Activated T-helper 1 cell treated with anti-CD3 and anti-CD28 coated beads, Interleukin-2, amount 50 U/mL, for 16 hours (primary cell): ENCODE measurements at places on chromosomes 5 and 9.
A peak's percentile ranks its signal among the peaks of the same experiment; 100 is the strongest.

- DNase-seq, result no peak
Measured at GRCh38 chr5:110477911-110478310, 248.6 kb downstream of the TMEM232 start.

- no peak for DNase-seq
Measured at GRCh38 chr5:82174919-82175219, 103.3 kb downstream of the RPS23 start.

- no peak for DNase-seq
Measured at GRCh38 chr9:112479221-112479620, 7.4 kb upstream of the KIAA1958 start.

- DNase-seq, result peak; percentile 18
Measured at GRCh38 chr5:154221371-154221896, 30.9 kb downstream of the GALNT10 start.

DNA sequence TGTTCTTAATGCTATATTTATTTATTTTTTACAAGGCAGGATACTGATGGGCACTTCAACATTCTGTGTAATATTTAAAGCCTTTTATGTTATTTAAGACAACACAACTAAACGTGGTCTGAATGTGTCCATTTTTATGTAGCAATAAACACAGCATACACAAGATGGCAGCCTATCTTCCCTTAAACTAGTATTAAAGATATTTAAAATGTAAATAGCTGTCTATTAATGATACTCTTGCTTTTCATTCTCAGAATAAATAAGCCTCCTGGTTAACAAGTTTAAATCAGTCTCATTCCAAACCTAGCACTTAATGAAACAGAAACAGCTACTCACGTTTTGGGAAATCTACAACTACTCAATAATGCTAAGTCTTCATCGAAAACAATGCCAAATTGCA, 315.7 kb downstream of the MCTP1 start:
- no peak for DNase-seq

DNA sequence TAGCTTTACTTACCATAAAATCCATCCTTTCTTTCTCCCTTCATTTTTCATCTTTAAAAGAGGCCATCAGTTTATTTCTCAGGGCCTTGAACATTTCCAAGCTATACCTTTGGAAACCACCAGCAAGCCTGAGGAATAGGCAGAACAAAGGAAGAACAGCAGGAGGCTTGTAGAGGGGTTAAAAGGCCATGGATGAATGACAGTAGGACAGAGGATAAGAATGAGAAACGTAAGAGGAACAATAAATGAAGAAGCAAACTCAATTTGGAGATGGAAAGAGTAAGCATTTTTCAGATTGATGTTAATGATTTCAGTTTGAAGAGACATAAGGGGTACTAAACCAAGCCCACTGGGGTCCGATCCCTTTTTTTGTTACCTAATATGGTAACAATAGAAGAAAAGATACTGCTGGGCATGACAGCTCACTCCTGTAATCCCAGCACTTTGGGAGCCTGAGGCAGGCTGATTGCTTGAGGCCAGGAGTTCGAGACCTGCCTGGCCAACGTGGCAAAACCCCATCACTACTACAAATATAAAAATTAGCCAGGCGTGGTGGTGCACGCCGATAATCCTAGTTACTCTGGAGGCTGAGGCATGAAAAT, 106.6 kb upstream of the NMUR2 start:
- no peak for DNase-seq

DNA sequence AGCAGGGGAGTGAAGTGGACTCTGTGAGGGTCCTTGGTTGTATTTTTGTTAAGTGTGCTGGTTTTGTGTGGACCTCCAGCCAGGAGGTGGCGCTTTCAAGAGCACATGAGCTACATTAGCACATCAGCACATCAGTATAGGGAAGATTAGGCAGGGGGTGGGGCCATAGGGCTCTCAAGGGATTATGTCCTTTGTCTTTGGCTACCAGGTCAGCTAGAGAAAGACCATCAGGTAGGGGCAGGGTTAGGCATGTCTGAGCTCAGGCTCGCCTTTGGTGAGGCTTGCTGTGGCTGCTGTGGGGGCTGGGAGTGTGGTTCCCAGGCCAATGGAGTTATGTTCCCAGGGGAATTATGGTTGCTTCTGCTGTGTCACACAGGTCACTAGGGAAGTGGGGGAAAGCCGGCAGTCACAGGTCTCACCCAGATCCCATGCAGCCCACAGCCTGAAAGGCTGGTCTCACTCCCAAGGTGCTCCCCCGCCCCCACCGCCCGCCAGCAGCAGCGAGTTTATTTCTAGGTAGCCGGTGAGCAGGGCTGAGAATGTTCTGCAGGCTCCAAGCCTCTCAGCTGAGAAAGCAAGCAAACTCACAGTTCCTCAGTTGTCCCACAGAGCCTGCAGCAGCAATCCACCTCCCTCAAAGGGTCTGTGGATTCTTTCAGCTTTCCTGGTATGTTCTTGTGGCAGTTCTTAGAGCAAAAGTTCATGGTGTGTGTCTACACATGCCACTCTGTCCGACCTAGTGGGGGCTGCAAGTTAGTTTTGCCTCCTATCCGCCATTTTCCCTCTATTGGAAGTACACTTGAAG, 13.7 kb downstream of the OR1J1 start:
- no peak for DNase-seq

GRCh38 chr9:24582146-24583126, 36.7 kb upstream of the IZUMO3 start:
- no peak for DNase-seq

GRCh38 chr5:146529984-146530383, 14.0 kb upstream of the GPR151 start:
- no peak for DNase-seq

- DNase-seq, result no peak
Measured at GRCh38 chr9:15484802-15485201, 26.0 kb downstream of the PSIP1 start.
